CD4-positive, alpha-beta T cell treated with Interleukin-17A for 1 hour (primary cell): ENCODE measurements at places on chromosomes 11 and 22.
A peak's percentile ranks its signal among the peaks of the same experiment; 100 is the strongest.

- DNase-seq: peak; percentile 71
Observed at GRCh38 chr11:35142481-35143075, 3.6 kb downstream of the CD44 start.

- DNase-seq: no peak
Observed at GRCh38 chr22:46250783-46251125, 661 bp upstream of the CDPF1 start.

GRCh38 chr22:37819105-37819433 lies 4.1 kb upstream of the GALR3 start:
- DNase-seq: no peak

GRCh38 chr11:1194231-1194976 lies 28.5 kb upstream of the MUC5B start:
- DNase-seq: no peak

DNA sequence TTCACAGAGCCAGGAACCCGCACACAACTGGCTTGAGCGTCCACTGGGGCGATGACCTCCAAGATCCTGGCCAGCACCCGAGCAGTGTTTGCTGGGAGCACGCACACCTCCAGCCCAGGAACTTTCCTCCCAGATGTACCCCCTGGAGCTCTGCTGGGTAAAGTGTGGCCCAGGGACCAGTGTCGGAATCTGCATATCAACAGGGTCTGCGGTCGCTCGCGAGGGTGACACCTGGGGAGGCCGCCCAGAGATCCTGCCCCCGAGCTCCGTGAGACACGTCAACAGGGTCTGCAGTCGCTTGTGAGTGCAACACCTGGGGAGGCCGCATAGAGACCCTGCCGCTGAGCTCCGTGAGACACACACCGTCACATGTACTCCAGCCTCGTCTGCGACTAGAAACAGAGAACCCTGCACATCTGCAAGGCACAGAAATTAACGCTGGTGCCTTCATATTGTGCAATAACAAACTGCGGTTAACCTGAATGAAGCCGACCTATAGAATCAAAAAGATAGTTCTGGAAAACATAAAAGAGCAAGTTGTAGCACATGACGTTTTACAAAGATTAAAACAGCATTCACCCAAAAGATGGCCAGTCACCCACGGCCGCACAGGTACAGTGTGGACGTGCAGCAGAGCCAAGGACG lies 172.4 kb downstream of the BRD1 start:
- no peak for DNase-seq

GRCh38 chr11:36251823-36252222 lies 37.4 kb downstream of the COMMD9 start:
- no peak for DNase-seq

DNA sequence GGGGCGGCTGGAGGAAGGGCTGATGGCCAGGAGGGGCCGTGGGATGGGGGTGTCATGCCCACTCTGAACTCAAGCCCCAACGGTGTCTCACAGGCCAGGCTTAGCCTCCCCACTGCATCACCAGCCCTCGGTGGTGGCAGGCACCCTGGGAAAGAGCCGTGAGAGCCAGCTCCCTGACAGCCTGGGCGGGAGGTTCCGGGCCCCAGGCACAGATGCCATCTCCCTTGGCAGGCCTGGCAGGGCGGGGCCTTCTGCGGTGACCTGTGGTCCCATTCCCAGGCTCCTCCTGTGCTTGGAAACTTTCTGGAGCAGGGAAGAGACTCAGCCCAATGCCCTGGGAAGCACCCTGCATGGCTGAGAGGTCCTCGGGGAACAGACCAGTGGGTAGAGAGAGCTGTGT lies 4.8 kb downstream of the PHLDA2 start:
- DNase-seq: no peak

DNA sequence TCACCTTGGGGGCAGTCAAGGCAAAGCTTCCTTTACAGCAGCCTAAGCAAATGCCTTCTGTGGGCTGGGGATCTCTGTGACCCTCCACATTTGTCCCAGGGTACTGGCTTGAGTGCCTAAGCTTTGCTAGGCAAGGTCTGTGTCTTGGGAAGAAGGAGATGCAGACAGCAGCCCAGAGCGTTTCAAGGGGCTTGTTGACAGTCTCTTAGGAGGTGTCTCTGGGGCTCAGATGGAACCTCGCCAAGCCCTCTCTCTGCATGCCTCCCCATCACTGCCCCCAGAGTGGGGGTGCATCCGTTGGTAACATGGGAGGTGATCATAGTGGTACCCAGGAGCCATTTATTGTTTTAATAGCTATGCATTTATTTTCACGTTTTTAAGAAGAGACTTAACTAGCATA lies 29.1 kb upstream of the TMPRSS4 start:
- DNase-seq: no peak

DNA sequence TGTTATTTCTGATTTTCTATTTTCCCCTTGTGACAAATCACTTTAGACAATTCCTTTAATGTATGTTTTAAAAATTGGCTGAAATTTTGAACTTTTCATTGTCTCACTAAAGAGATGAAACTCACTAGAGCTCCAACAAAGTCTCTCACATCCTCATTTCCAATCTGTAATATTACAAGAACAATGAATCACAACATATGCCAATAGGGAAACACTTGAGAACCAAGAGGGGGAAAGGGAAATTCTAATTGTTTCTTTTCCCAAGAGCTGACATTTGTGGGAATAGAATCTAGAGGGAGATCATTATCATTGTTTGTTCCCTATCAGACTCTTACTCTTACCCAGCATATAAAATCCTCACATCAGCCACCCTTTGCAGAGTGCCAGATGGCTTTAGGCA lies 28.2 kb downstream of the OR10D3 start:
- no peak for DNase-seq

- DNase-seq: peak; percentile 26
Observed at GRCh38 chr11:67295846-67296245, 6.7 kb downstream of the ANKRD13D start.

- no peak for DNase-seq
Observed at GRCh38 chr11:95306123-95306522, 75.1 kb upstream of the SESN3 start.

DNA sequence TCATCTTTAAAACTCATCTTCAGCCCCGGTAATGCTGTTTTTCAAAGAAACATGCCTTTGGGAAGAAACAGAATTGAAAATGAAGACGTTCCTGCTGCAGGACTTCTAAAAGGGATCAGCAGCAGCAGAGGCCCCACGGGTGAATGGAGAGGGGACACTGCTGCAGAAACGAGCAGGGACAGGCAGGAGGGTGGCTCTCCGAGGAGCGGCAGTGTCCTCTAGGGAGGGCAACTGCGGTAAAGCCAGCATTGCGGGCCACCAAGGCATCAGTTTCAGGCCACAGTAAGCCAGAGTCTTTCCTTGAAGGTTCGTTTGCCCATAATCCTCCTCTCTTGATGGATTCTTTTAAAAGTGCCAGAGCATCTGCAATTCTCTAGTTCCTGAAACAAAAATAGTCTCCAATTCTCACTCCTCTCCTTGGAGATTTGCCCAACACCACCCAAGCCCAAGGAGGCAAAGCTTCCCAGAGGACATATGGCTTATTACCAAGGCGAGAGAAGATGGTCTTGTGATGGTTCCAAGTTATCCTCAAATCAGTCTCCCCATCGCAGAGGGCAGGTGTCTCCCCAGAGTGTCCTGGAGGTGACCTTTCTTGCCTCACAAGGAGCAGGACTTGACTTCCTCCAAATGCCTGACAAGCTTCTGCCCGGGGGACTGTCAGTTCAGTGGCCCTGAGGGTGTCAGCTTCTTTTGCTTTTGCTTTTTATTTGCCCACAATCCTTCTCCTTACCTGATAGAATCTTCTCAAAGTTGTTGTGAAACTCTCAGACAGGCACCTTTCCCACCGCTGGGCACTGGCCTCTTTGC lies 341.1 kb upstream of the B3GAT1 start:
- no peak for DNase-seq

GRCh38 chr11:12152321-12152720 lies 41.9 kb downstream of the MICAL2 start:
- no peak for DNase-seq

- no peak for DNase-seq
Observed at GRCh38 chr22:19693581-19693980, 20.7 kb upstream of the SEPTIN5 start.

GRCh38 chr11:18050848-18051247 lies 4.8 kb upstream of the TPH1 start:
- DNase-seq: no peak

DNA sequence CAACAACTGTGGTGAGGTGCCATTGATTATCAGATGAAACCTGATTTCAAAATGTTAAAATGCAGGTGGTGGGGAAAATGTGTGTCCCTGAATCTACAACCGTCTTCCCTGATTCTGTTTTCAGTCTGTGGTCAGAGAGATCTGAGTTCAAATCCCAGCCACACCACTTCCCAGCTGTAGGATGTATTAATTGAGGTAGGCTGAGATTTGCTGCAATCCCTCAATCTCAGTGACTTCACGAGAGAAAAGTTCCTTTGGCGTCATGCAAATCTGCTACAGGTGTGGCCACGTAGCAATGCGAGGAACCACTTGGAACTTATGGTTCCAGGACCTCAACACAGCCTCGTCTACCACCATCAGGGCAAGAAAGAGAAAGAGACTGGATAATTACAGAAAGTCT lies 56.2 kb downstream of the BCL2L13 start:
- DNase-seq: no peak
